HFF-Myc (cell line): ENCODE measurements at places on chromosomes 6 and 20.

DNA sequence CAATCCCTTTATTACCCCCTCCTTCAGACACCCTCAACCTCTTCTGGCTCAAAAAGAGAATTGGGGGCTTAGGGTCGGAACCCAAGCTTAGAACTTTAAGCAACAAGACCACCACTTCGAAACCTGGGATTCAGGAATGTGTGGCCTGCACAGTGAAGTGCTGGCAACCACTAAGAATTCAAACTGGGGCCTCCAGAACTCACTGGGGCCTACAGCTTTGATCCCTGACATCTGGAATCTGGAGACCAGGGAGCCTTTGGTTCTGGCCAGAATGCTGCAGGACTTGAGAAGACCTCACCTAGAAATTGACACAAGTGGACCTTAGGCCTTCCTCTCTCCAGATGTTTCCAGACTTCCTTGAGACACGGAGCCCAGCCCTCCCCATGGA lies 2.2 kb downstream of the TNF start:
- no peak for DNase-seq

DNA sequence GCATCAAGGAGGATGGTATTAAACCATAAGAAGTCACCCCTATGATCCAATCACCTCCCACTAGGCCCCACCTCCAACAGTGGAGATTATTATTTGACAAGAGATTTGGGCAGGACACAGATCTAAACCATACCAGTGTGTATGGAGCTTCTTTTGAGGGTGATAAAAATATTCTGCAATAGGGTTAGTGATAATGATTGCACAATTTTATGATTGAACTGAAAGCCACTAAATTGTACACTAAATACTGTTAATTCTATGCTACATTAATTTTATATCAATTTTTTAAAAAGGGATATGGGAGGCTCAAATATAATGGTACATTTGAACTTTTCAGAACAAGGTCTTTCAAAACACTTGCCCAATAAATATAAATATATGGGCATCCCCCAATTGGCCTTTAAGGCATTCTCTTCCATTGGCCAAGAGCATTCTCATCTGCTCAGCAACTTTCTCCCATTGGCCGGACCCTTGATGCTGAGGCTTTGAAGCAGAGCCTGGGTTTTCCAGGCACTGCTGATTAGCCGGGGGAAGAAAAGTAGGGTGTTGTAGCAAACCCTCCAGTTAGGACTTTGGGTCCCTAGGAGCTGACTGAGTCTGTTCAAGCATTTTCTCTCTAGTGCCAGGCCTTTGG lies 209.9 kb downstream of the LRFN2 start:
- DNase-seq, result no peak

GRCh38 chr20:52682237-52682636 lies 289.9 kb upstream of the TSHZ2 start:
- no peak for DNase-seq

DNA sequence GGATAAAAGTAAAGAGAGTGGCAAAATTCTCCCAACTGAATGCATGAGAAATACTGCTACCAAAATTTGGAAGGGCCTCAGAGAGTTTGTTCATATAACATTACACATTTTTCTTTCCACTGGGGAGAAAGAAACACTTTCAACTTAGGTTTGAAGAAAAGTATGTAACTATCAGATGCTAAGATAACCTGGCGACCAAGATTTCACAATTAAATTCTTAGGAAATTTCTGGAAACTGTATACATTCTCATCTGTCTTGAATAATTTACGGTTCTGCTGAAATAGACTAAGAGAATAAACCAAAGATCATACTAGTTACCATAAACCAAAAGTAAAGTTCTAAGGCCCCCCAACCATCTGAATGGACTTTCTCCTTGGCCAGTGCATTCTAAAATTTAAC lies 413.0 kb upstream of the RUNX2 start:
- no peak for DNase-seq

- no peak for DNase-seq
Measured at GRCh38 chr6:114649298-114649697, 306.5 kb upstream of the HS3ST5 start.

DNA sequence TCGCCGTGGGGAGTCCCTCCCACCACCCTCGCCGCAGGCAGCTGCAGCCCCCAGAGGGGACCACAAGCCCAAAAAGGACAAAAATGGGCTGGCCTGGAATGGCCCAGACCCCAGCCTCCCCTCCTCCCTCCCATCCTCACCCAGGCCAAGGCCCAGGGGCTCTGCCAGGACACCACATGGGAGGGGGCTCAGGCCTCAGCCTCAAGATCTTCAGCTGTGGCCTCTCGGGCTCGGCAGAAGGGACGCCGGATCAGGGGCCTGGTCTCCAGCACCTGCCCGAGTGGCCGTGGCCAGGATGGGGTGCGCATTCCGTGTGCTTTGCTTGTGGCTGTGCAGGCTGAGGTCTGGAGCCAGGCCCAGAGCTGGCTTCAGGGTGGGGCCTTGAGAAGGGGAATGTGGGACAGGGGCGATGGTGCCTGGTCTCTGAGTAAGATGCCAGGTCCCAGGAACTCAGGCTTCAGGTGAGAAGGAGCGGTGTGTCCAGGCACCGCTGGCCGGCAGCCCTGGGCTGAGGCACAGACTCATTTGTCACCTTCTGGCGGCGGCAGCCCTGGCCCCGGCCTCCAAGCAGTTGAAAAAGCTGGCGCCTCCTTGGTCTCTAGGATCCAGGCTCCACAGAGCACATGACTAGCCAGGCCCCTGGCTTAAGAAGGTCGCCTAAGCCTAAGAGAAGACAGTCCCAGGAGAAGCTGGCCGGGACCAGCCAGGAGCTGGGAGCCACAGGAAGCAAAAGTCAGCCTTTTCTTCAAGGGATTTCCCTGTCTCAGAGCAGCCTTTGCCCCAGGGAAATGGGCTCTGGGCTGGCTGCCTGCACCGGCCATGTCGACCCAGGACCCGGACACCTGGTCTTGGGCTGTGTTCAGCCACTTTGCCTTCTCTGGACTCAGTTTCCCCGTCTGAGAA lies 35.2 kb upstream of the MRGBP start:
- DNase-seq, result no peak

GRCh38 chr6:142322066-142322465 lies 20.3 kb downstream of the ADGRG6 start:
- no peak for DNase-seq

DNA sequence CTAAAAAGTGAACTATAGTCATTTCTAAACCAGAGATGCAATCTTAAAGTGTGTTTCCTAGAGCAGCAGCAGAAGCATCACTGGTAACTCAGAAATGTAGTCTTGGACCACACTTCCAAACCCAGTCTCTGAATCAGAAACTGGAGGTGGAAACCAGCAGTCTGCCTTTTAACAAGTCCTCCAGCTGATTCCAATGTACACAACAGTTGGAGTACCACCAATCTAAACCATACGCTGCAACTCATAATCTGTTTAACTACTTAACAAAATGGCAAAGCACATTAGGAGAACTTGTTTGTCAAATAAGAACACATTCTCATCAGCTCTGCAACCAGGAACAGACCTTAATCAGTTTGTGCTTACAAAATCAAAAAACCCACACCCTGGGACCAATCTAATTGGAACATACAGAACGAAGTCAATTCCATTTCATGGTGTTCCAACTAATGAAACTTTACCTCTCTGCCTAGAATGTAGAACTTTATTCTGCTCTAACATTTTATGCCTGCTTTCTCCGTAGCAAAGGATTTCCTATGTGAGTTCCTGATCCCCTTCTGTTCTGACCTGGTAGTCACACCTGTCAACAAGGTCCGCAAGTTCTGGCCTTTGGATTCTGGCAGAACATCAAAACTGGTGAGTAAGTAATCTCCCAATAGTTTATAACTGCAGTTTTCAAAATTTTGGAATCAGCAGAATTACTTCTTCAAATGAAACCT lies 390.4 kb downstream of the HTR1B start:
- DNase-seq, result no peak

GRCh38 chr20:38591474-38592410 lies 9.9 kb upstream of the ARHGAP40 start:
- no peak for DNase-seq

- peak; percentile 44 for DNase-seq
Measured at GRCh38 chr20:32737371-32738223, 5.7 kb downstream of the COMMD7 start.

DNA sequence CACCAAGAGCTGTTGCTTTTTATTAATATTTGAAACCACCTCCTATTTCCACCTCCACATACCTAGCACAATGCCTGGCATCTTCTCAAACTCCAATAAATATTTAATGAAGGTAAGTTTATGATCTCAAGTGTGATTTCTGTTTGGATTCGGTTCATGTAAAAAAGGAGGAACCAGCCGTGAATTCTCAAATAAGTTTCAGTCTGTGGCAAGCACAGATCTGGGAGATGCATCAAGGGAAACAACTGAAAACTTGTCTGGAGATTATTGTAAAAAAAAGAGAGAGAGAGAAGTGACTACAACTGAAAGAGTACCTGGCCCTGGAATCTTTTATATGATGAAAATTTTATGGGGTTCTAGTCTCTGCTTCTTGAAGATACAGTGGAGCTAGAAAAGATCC lies 52.8 kb upstream of the PNRC1 start:
- no peak for DNase-seq

DNA sequence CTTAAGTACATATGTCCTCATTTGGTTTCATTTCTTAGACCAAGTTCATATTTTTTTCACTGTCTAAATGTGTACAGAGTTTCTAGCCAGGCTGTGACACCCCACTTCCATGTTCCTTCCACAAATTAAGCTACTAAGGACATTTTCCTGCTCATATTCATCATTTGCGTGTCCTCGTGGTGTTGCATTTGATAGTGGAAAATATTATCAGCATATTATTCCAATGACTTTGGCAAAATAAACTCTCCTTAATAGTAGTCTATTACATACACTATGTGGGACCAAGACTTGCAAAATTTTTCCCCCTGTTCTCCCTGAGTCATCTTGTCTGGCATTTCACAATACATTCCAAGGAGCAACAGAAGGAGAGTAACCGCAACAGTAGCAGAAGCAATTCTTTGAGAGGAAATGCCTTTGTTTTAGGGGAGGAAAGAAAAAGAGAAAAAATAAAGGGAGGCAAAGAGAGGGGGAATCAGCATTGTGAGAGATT lies 599.2 kb downstream of the COL12A1 start:
- DNase-seq, result peak; percentile 76

DNA sequence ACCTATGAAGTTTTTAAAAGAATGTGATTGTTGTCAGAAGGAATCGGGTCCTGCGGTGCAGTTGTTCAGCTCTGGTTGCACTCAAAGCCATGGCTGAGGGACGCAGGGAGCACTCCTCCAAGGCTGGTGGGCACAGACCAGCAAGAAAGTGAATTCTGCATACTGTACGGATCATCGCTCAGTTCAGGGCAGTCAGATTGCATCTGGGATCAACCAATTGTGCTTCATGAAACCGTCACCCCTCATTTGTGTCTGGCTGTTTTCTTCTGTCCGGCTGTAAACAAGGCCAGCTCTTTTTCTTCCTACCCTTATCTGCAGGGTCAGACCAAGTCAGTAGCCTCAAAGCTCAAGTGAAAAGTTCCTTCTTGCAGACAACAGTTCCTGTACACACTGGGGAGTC lies 478.3 kb downstream of the TFAP2A start:
- DNase-seq, result no peak

GRCh38 chr6:112764377-112764776 lies 417.2 kb downstream of the RFPL4B start:
- DNase-seq, result no peak

- no peak for DNase-seq
Measured at GRCh38 chr20:34185766-34186620, 55.2 kb upstream of the ASIP start.

- no peak for DNase-seq
Measured at GRCh38 chr20:46324960-46325703, 16.8 kb upstream of the CDH22 start.

DNA sequence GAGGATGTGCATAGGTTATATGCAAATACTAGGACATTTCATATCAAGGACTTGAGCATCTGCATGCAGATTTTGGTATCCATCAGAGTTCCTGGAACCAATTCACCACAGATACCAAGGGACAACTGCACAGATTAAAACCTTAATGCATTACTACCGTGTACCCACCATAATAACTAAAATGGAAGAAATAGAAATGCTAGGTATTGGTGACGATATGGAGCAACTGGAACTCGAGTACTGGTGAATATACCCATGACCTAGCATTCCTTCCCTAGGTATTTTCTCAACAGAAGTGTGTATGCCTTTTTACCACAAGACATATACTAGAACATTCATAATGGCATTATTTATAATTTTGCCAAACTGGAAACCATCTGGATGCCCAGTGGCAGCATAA lies 18.5 kb downstream of the KCNS1 start:
- DNase-seq, result no peak

DNA sequence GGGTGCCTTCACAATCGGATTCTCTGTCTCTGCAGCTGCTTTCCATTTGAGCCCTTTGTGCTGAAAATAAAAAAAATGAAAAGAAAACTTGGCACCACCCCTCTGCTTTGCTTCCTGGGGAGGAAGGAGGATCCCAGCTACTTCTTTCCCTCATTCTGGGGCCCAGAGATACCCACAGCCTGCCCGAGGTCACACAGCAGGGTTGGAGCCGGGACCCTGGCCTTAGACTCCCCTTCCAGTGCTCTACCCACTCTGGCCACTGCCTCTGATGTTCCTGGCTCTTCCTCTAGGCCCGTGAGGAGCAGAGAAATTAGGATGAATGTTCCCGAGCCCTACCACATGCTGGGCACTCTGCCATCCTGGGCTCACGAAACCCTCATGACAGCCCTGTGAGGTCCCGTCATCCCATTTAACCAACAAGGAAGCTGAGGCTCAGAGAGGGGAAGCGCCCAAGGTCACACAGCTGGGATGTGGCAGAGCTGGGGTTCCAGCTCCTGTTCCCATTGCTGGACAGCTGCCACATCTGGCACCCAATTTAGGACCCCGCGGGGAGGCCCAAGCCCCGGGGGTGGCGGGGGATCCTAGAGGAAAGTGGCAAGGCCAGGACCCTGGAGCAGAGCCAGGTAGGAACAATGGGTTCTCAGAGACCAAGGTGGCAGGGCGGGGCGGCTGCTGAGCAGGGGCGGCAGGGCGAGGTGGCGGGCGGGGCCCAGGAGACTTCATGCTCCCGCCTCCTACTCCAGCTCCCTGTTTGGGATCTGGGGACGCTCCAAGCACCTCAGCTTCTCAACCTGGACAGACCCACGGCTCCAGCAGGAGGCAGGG lies 76.6 kb downstream of the CEBPB start:
- no peak for DNase-seq

DNA sequence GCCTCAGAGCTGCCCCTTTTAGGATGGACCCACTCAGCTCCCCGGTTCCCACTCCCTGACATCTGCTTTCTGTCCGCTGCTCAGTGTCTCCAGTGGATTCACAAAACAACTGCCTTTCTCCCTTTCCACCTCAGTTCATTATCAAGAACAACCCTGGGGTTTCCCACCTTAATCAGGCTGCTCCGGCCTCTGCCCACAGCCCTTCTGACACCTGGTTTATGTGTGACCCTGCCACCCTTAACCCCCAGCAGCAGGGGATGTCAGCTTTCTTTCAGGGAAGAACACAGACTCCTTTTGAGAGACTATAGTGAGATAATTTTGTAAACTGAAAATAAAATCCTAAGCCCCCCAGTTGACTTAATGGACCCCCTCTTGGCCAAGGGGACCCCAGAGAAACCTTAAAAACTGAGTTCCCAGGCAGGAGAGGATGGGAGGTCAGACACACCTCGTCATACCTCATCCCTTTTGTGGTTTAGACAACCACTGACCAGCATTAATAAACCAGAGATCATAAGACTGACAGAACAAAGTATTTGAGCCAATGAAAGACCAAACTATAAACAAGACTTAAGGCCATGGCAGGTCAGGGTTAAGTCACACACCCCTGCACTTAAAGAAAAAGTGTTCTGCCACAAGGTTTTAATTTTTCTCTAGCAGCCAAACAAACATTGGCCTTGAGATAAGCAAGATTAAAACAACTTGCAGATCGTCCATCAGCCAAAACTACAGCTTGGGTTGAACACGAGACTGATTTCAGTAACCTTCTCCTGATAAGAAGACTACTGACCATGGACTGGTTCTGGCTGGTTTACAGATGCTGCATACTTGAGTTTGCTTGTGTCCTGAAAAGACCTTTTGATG lies 42.4 kb upstream of the DDR1 start:
- DNase-seq, result no peak
